ENCODE measurements at places on chromosomes 4 and X.

DNA sequence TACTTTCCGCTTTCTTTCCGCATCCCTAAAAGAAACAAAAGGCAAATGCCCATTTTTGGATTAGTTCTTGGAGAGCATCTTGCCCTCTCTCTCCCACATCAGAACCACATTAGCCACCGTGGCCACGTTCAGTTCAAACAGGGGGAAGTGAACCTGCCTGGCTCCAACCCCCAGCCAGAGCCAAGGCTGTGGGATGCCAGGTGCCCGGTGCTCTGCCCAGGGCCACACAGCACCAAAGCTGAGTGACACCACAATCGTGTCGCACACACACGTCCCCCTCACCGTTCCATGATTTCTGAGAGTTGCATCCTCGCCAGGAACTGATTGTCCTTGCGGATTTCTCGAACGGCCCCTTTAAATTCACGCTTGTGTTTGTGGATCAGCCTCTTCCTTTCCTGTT lies 24.3 kb downstream of the NOP14 start:
- no peak for DNase-seq

- DNase-seq: no peak
Measured at GRCh38 chrX:2584251-2585157, 83.7 kb upstream of the DHRSX start.

GRCh38 chr4:145388043-145388442 lies 93.6 kb upstream of the SMAD1 start:
- no peak for DNase-seq

DNA sequence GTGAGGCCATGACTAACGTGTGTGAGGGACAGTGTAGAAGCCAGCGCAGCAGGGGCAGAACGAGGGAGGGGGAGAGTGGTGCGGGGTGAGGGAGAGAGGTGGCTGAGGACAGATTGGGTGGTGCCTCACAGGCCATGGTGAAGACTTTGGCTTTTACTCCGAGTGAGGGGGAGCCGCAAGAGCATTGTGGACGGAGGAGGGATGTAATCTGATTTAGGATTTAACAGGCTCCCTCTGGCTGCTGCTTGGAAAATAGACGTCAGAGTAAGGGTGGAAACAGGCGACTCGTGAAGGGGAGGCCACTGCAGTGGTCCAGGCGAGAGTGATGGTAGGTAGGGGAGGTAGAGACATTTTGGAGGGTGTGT lies 13.0 kb downstream of the PPP1R3F start:
- DNase-seq: no peak

DNA sequence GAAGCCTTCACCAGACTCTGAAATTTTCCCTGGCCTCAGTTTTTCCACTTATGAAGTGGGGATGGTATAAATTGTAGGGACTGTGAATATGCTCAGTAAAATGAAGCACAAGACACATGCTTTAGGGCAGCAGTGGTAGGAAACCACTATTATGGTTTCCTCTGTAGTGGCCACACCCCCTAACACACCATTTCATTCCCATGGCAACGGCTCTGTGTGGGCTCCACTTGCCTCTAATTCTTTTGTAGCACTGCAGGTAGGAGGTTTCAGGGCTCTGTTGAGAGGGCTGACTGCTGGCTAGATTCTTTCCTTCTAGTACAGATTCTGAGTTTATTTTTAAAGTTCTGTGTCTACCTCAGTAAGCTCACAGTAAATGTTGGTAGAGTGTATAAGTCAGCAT lies 3.5 kb upstream of the VMA21 start:
- DNase-seq: no peak

DNA sequence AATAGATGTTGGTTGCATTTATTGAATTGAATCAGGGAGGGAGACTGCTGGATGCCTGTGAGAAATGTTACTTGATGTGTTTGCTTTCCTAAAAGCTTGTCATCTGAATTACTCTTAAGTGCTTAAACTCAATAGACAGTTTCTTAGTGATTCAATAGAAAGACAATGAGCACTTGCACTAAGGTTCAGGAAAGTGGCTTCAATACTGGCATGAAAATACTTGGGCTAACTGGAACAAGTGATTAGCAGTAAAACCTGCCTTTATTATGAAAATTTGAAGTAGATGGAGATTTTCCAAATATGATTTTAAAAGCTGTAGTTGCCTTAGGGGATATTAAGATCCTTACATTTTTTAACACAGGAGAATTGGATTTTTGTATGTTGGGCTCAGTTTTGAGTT lies 123.3 kb downstream of the RNF150 start:
- DNase-seq: no peak

DNA sequence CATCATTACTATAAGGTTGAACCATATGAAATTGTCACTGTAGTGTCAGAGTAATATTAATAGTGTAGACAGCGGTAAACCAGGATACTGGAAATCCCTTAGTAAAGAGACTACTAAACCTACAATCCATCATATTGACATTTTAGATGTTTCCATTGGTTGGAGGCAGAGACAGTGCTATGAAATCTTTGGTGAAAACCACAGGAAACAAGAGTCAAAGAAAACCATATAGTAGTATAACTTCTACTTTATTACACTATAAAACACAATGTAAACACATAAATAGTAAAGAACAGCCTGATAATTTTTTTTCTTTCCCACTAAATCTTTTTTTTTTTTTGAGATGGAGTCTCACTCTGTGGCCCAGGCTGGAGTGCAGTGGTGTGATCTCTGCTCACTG lies 15.9 kb downstream of the RELL1 start:
- no peak for DNase-seq

DNA sequence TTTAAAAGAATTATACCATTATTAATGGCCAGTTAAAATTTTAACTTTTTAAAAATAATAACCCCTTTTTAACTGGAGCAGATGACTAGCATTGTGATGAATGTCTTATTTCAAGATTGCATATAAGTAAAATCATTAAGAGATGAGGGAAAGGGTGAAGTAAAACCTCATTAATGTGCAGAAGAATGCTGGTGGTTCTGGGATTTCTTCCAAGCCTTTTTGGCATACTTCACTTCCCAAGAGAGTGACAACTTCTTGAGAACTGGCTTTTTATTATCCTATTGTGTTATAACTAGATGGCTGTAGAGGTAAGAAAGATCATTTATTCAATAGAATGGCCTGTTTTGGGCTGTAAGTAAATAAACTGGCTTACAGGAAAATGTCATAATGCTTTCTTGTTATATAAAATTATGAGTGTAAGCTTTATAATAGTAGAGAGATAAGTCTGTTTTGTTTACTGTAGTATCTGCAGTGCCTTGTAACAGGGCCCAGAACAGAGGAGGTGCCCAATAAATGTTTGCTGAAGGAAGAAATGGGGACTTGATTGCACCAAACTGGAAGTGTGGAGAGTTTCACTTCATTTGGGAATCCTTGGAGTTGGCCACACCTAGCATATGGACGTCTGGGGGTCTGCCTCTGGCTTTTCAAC lies 242.9 kb upstream of the PITX2 start:
- no peak for DNase-seq

- no peak for DNase-seq
Measured at GRCh38 chrX:24145303-24146186, 4.0 kb upstream of the ZFX start.

GRCh38 chr4:8583655-8584025 lies 3.4 kb downstream of the GPR78 start:
- no peak for DNase-seq

- no peak for DNase-seq
Measured at GRCh38 chrX:67288156-67288555, 255.7 kb upstream of the AR start.

DNA sequence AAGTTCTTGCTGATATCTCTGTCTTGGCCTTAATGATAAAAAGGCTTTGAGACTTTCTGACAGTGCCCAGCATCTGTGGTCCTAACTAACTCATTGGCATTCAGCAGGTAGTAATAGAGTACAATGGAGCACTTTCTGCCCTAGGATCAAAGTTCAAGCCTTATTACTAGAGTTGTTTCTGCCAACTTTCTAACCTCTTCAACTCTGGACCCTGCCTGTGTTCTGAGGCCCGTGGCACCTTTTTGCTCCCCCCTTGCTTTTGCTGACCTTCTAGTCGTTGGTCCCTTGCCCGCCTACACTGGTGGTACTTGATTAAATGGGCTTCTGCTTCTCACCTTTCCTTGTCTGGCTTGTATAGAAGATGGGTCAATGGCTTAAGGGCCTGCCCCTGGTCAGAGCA lies 126.3 kb downstream of the PPARGC1A start:
- DNase-seq: no peak

DNA sequence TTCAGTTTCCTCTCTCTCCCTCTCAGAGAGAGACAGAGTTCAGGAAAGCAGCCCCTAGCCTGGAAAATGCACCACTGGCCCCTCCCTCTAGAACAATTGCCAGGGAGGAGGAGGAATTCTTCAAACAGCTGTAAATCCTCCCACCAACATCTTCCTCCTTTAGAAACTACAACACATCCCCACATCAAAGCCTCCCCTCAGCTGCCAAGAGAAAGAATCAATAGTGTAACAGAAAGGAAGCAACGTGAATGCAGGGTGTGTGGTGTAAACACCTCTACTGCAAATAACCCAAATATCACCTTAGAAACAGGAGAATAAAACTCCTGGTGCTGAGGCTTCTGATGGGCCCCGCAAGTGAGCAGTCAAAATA lies 249.9 kb upstream of the GATB start:
- DNase-seq: no peak

GRCh38 chr4:88698519-88698918 lies 890 bp upstream of the NAP1L5 start:
- no peak for DNase-seq

Measured in right forelimb (tissue), 1 donor.